ENCODE measurements at places on chromosomes 16 and 17.
A peak's percentile ranks its signal among the peaks of the same experiment; 100 is the strongest.

GRCh38 chr17:69928611-69929010 lies 146.4 kb upstream of the KCNJ16 start:
- no peak for DNase-seq

GRCh38 chr16:81469710-81470535 lies 25.3 kb downstream of the CMIP start:
- DNase-seq = peak; percentile 63

DNA sequence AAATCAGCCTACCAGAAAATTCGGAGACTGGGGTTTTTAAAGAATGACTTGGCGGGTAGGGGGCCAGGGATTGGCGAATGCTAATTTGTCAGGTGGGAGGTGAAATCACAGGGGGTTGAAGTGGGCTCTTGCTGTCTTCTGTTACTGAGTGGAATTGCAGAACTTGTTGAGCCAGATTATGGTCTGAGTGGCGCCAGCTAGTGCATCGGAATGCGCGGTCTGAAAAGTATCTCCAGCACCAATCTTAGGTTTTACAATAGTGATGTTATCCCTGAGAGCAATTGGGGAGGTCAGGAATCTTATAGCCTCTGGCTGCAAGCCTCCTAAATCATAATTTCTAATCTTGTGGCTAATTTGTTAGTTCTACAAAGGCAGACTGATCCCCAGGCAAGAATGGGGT lies 762 bp upstream of the RBL2 start:
- no peak for DNase-seq

- no peak for DNase-seq
These were observed 6.5 kb downstream of the DLX4 start for GRCh38 chr17:49975531-49975930.

DNA sequence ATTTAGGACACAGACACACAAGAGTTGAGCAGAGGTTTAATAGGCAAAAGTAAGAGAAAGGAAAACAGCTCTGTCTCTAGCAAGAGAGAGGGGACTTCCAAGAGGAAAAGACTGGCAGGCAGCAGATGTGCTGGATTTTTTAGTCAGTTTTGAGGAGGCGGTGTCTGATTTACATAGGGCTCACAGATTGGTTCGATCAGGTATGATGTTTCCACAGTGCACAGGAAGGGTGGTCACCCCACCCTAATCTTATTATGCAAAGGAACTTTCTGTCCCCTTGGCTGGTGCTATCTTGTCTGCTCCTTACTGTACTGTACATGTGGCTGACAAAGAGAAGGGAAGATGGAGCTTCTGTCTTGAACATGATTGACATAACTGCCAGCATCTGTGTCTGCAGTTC lies 25.3 kb downstream of the BFAR start:
- DNase-seq = no peak

DNA sequence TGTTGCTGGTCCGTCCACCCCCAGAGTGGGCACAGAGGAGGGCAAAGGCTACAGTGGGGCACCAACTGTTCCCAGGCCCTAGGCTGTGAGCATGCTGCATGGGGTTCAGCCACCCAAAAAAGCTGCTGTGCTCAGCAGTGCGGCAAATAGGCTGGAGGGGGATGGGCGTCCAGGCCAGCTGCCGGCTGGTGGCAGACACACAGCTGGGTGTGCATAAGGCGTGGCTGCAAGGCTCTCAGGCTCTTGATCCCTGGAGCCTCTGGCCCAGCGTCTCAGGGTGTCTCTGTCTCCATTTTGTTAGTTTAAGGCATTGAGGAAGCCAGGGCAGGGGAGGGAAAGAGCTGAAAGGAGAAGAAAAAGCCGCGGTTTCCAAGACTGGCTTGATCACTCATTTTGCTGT lies 8.8 kb downstream of the RPL19 start:
- DNase-seq = no peak

DNA sequence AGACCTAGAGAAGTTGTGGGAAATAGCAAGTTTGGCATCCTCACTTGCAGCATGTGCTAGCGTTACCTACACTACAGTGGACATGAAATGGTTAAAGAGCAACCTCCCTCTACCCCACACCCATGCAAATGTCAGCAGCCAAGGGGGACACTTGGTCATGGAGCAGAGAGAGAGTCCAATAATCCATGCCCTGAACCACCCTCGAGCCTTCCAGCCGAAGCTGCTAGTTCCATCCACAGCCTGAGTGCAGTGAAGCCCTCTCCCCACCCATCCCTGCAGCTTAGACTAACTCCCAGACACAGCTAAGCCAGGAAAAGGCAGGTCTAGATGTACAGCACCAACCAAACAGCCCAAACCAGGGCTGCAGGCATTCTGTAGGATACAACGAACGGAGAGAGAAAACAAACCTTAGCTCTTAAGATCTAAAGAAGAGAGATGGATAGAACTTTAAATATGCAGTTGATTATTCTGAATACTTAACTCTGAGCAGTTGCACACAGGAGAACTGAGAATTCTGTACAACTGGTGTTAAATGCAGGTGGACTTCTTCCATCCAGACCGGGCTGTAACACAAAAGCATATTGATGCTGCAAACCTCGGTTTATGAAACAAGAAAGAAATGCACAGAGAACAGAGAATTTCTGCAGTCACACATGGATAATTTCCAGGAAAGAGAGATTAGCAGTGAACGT lies 93.8 kb downstream of the SALL1 start:
- DNase-seq = no peak

GRCh38 chr16:75282466-75283281 lies 31.2 kb upstream of the BCAR1 start:
- DNase-seq = no peak

GRCh38 chr17:73802871-73803270 lies 158.6 kb upstream of the SDK2 start:
- no peak for DNase-seq

DNA sequence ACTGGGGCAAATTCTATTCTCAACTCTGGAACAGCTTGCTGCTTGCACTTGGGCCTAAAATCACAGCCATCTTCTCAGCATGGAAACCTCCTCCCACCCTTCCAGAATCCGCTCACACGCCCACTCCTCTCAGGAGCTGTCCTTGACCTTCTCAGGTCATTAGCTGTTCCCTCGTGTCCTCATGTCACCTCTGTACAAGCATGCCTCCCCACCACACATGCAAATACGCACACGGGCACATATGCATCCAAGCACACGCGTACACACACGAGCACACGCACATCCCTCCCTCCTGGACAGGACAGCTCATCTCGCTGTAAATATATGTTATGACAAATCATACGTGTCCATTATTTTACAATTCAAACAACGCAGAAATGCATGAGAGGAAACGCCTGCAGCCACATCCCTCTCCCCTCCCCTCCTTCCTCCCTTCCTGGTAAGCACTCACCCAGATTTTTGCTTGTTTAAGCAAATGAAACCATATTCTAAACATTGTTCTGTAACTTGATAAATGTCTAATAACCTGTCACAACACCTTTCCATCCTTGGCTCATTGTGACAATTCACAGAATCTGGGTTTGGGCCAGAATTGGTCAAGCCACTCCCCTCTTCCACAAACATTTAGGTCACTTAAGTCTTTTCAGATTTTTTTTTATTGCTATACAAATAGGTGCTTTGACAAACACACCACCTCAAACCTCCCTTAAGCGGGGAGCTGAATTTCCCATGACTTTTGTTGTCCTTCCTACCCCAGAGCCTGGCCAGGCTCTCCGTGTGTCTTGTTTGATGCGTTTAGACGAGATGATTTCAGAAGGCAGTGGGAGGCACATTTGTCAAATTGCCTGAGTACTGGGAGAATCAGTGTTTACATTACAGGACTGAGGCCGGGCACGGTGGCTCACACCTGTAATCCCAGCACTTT lies 41.7 kb downstream of the DNAH17 start:
- DNase-seq = peak; percentile 20

DNA sequence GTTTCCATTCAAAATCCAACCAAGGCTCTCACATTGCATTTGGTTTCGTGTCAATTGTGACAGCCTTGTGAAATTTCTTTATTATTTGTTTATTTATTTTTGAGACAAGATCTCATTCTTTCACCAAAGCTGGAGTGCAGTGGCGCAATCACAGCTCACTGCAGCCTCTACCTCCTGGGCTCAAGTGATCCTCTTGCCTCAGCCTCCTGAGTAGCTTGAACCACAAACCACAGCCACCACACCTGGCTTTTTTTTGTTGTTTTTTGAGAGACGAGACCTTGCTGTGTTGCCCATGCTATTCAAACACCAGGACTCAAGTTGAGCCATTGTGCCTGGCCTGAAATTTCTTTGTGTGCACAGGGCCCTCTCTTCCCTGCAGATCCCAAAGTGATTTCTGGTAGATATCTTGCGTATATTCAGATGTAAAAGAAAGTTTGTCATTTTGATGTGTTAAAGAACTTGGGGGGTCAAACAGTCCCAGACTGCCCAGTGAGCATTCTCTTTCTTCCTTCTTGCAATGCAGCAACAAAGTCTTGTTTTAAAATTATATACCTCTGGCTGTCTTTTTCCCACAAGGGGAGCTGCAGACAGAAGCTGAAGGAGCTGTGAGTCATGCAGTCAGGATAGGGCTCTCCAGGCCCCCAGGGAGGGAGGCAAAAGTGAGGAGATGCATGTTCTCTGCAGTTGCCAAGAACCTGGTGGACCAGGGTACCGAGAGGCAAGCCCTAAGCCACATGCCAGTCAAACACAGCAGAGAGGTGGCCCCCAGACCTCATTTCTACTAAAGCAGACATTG lies 15.5 kb upstream of the USP22 start:
- DNase-seq = no peak

GRCh38 chr17:50626037-50626574 lies 8.6 kb upstream of the ABCC3 start:
- peak; percentile 54 for DNase-seq

- DNase-seq = no peak
These were observed 49.6 kb downstream of the ANKFY1 start for GRCh38 chr17:4214157-4214556.

Measured in CD4-positive, alpha-beta T cell treated with Interleukin-15 for 4 hours (primary cell).